NCI-H1092 (cell line): ENCODE measurements at places on chromosomes 1 and 21.

- no peak for DNase-seq
Measured at GRCh38 chr1:29828526-29829447, 592.5 kb downstream of the PTPRU start.

DNA sequence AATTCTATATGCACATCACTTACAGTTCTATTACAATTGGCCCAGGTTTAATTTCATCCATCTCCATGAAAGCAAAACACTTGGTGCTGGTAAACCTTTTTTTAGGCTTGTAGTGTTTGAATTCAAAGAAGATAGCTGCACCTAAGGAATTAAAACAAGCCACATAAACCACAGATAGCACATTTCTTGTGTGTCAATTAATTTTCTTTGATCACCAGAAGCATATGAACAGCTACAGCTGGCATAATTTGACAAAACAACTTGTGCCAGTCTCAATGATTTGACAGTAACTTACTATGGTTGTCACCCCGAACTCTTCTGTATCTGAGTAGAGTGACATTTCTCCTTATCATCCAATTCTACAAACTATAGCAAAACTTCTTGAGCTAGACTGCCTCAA lies 42.2 kb downstream of the AIDA start:
- DNase-seq: no peak

- DNase-seq: no peak
Measured at GRCh38 chr21:32712043-32712442, 15.8 kb downstream of the SYNJ1 start.

DNA sequence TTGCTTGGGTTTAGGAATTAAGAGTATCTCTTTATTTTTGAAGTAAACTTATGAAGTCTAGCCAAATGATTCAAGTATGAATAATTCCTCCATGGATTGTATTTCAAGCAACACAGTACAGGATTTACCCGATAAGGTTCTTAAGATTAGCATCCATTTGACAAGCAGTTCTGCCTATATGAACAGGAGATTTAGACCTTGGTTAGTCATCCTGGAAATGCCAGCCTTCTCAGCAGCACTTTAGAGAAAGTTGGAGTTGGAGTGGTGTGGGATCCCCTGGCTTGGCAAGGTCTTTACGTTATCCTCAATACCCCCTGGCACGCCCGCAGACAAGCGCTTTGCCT lies 1.6 kb downstream of the BCAR3 start:
- no peak for DNase-seq

GRCh38 chr1:67937010-67937409 lies 103.7 kb upstream of the GNG12 start:
- DNase-seq: no peak
